ENCODE measurements at places on chromosomes 13 and 19.

DNA sequence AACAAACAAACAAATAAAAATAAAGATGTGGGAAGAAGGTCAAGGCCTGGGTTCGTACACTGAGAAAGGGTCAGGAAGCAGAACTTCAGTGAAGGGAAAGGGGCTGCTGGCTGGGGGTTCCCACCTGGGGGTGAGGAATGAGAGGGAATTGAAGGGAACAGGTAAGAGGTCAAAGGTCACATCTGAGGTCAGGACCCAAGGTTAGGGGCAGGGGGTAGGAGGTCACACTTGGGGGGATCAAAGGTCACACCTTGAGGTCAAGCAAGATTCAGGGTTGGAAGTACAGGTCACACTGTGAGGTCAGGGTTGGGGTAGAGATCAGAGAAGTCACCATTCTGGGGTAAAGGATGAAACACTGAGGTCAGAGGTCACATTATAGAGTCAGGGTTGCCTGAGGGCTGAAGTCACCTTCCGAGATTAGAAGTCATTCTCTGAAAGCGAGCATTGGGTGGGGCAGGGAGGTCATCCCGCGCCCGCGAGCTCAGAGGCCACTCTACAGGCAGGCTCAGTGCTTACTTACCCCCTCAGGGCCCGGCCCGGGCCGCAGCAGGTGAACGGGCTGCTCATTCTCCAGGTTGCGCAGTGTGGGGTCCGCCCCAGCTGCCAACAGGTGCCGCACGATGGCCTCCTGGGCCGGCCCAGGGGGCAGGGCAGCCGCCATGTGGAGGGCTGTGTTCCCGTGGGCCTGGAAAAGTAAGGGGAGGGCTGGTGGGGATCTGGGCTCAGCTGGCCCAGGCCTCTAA is 10.8 kb downstream of the NFKBID start:
- no peak for DNase-seq

- no peak for DNase-seq
Measured at GRCh38 chr19:39030854-39031367, 1.4 kb downstream of the FBXO27 start.

DNA sequence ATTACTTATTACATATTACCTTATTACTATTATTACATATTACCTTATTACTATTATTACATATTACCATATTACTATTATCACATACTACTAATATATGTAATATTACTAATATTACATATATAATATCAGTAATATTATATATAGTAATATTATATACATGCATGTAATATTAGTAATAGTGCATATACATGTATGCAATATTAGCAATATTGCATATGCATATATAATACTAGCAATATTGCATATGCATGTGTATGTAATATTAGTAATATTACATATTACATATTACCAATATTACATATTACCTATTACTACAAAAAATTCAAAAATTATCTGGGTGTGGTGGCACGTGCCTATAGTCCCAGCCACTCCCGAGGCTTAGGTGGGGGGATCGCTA is 22.4 kb downstream of the PDE4A start:
- no peak for DNase-seq

DNA sequence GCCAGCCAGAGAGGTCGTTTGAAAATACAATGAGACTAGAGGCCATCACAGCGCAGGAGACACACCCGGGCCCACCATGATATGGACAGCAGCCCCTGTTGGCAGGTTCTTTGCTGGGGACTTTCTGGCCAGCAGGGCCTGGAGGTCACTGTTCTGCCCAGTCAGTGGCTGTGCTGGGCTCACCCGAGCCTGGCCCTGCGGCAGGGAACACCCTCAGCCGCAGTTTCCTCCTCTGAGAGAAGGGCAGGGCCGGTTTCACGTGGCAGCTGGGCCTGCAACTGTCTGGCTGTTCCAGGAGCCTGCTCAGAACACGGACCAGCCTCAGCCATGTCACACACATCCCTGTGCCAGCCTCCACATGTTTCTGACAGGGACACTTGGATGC is 39.4 kb downstream of the ADPRHL1 start:
- DNase-seq = no peak

DNA sequence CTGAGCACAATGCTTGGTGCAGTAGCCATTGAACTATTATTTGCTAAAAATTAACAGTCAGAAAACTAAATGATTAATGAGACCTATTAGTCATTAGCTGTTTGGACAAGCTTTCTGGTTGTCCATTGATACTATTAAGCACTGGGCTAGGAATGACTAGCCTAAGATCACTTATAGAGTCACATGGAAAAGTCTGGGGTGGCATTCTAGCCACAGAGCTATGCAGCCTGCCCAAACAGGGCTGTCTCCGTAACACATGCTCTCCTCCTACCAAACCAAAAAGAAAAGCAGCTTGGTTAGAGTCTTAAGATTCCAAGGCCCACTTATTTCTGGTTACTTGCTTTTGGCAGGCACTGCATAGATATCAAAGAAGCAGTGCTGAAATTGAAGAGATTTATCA is 193.5 kb upstream of the NBEA start:
- DNase-seq = no peak

DNA sequence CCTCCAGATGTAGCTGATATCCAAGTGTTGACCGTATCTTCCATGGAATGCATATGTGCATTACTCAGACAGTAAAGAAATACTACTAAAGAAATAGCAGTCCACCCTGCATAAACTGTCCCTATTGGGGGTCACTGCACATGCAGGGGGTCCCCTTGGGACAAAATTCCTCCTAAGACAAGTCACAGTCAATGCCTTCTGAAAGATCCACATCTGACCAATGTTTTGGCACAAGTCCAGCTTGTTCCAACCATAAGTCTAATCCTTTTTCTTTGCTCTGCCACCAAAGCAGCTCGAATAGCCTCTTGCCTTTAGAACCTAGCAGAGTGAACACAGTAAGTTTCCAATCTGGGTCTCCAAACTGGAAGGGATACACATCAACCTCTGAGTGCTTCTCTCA is 87.9 kb downstream of the DIAPH3 start:
- DNase-seq = no peak

- DNase-seq = no peak
Measured at GRCh38 chr13:32316028-32316339, 676 bp downstream of the BRCA2 start.

DNA sequence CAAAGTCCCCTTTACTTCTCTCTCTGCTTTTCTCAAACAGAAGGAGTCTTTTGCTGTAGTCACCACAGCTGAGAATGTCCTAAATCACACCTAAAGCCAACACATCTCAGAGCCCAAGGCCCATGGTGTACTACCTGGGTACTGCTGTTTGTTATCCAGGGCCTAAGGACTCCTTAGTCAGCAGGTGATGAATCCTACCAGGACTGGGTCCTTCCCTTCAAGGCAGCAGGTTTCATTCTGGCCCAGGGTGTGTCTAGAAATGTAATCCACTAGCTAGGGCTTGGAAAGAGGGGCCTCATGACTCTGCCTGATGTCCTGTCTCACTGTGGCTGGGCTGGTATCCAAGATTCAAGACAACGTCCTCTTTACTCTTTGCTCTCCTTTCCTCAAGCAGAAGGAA is 36.2 kb upstream of the ENOX1 start:
- DNase-seq = no peak

Data from T-helper 9 cell (primary cell).